Stomach (tissue), 19 donors: ENCODE measurements at places on chromosomes 2 and 18. TPM values are rescaled to one million over a fixed set of nuclear protein-coding genes. Genes with fewer than 3 reads are reported as not detected.

Gene CRYGC
- not detected for total RNA-seq

Gene RALBP1
- total RNA-seq = 46.7 TPM

Gene AMER3
- total RNA-seq = 0.55 TPM

Gene CMPK2
- total RNA-seq = 5.8 TPM

Gene RAD51AP2
- total RNA-seq = not detected

Gene STARD6
- not detected for total RNA-seq

Gene ESPNL
- not detected for total RNA-seq

Gene ECEL1
- total RNA-seq = 1.1 TPM
